Ascending aorta (tissue), 2 donors: ENCODE measurements at places on chromosomes 3 and 15. TPM values are rescaled to one million over a fixed set of nuclear protein-coding genes. Genes with fewer than 3 reads are reported as not detected.

The PLA2G4E gene
- total RNA-seq, result not detected

The SNTN gene
- not detected for total RNA-seq

The RASGRF1 gene
- total RNA-seq, result not detected

The IL12A gene
- total RNA-seq, result not detected

The ANKUB1 gene
- total RNA-seq, result not detected

The ISLR gene
- total RNA-seq, result 211 TPM
